ENCODE measurements at places on chromosomes 11 and 22.

DNA sequence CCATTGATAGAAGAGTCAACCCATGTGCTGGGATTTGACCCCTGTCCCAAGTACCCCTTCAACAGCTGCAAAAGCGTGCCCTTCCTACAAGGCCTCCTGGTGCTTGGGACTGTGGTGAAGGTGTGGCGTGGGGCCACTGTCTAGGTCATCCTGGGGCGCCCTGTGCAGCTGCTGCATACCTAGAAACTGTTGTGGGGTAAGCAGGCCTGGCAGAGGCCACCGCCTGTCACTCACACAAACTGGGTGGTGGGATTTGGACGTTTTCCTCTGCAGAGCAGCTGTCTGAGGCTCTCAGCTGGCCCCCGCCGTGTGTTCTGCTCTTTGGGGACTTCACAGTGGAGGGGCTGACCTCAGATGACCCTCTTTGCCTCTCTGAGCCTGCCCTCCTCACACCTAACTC, 69.7 kb downstream of the SCN3B start:
- DNase-seq: no peak

GRCh38 chr11:132118661-132119060, 748.2 kb downstream of the NTM start:
- DNase-seq: no peak

GRCh38 chr11:95102733-95103132, 13.1 kb downstream of the ENDOD1 start:
- DNase-seq: no peak

- no peak for DNase-seq
These were observed 15.2 kb downstream of the DDX17 start for GRCh38 chr22:38490915-38491314.

GRCh38 chr11:124147951-124148350, 32.7 kb downstream of the VWA5A start:
- no peak for DNase-seq

DNA sequence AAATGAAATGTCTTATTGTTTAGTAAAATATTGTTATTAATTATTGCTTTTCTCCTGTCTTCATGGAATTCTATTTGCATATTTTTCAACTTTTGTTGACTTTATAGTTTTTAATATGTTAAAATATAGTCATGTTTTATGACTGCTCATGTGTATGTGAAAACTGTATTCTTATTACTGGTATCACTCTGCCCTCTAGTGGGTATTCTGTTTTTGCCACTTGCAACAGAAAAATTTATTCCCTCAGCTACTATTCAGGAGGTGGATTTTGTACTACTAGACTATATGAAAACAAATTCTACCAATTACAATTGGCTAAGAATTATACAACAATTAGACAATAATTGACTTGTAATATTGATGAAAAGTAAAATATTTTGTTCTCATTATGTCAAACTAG, 45.0 kb downstream of the OR4C6 start:
- DNase-seq: no peak

- DNase-seq: no peak
These were observed 17.3 kb downstream of the RPUSD4 start for GRCh38 chr11:126194121-126194543.

DNA sequence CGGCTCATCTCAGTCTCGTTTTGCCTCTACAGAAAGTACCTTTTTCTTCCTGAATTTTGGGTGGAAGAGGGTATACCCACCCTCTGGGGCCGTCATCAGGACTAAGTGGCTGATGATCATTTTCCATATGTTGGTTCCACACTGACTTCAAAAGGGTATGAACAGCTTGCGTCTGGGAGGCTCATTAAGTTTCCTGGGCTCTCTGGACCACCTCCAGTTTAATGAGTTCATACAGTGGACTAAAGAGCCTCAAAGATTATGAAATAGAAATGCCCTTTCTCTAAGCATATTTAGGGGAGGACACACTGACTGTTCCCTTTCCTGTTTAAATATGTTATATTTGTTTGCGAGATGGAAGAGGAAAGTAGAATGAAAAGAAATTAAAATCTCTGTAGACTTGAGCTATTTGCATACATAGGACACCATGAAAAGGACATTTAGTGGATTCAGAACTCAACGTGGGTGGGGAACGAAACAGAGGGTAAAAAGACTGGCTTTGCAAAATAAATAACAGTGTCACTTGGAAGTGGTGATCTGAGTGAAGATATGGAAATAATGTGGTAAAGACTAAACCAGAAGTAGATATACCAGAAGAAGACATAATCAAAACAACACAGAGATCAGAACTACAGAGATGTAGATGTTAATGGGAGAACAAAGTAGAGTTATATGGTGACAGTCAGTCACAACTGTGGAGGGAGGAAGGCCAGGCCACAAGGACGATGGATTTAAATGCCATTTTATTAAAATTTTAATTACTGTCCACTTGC, 18.7 kb downstream of the LDLRAD3 start:
- DNase-seq: no peak

DNA sequence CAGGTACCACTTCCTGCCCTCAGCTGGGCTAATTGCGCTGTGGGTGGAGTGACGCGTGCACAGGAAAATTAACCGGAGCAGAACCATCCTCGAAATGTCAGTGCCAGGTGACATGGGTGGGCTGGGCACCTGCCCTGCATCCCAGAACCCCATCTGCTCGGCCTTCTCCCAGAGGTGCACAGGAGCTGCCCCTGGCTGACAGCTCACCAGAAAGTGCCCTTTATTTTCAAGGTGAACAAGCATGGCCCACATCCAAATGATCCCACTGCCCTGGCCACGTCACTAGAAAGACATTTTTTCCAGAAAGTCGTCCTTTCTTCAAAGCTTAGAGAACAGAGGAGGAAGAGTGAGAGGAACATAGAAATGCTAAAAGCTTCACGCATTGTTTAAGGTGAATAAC, 4.1 kb upstream of the ELFN2 start:
- DNase-seq: no peak

DNA sequence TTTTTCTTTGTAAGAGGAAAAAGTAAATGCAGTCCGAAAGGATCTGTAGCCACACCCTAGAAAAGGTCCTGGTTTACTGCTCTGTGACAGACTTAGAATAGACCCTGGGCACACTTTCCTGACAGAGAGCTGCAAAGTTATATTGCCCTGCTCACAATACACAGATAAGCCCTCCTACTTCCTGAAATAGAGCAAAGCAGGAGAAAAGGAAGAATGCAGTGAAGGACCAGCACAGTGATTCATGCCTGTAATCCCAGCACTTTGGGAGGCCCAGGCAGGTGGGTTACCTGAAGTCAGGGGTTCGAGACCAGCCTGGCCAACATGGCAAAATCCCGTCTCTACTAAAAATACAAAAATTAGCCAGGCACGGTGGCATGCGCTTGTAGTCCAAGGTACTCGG, 2.2 kb downstream of the CYB561A3 start:
- no peak for DNase-seq

DNA sequence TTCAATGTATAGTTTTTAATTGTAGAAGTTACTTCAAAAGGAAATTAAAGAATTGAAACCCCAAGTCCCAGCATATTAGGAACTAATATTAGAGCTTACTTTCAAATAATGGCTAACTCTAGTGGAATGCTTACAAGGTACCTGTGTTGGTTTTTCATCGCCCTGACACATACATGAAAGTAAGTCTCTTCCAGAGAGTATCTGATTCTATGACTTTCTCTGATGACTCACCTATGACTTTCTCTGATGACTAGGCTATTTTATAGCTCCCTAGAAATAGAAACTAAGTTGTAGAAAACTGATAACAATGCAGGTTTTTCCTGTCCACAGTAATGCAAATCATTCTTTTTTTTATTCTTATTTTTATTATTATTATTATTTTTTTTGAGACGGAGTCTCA, 33.6 kb upstream of the MMP7 start:
- no peak for DNase-seq

DNA sequence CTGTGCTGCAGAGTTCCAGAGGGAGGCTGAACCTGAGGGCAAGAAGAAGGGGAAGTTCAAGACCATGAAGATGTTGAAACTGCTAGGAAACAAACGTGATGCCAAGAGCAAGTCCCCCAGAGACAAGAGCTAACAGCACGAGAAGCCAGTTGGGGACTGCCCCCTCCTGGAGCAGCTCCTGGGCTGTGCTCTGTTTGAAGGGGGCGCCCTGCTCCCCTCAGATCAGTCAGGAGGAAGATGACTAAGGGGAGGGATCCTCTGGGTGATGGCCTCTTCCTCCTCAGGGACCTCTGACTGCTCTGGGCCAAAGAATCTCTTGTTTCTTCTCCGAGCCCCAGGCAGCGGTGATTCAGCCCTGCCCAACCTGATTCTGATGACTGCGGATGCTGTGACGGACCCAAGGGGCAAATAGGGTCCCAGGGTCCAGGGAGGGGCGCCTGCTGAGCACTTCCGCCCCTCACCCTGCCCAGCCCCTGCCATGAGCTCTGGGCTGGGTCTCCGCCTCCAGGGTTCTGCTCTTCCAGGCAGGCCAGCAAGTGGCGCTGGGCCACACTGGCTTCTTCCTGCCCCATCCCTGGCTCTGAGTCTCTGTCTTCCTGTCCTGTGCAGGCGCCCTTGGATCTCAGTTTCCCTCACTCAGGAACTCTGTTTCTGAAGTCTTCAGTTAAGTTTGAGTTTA, 12.6 kb downstream of the C22orf23 start:
- DNase-seq: no peak

DNA sequence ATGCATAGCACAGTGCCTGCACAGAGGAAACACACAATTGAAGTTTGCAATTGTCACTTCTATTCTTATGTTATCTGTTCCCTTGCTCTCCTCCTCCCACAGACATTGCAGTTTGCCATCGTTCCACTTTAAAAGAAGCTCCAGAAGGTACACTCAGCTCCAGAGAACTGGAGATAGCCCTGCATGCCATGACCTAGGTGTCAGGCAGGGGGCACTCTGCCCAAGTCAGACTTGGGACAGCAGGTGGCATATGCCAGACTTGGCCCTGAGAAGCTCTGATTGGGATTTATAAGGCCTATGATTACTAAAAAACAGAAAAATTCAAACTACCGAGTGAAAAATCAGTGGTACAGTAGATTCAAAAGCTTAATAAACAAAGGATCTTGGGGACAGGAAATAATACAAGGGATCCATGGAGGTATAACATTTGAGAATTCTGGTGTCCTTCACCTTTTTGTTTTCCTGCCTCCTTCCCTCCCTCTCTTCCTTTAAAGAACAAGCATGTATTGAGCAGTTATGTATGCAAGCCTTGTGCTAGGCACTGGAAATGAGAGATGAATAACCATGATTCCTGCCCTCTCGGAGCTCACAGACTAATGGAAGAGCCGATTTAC, 40.0 kb downstream of the TENM4 start:
- DNase-seq: no peak

DNA sequence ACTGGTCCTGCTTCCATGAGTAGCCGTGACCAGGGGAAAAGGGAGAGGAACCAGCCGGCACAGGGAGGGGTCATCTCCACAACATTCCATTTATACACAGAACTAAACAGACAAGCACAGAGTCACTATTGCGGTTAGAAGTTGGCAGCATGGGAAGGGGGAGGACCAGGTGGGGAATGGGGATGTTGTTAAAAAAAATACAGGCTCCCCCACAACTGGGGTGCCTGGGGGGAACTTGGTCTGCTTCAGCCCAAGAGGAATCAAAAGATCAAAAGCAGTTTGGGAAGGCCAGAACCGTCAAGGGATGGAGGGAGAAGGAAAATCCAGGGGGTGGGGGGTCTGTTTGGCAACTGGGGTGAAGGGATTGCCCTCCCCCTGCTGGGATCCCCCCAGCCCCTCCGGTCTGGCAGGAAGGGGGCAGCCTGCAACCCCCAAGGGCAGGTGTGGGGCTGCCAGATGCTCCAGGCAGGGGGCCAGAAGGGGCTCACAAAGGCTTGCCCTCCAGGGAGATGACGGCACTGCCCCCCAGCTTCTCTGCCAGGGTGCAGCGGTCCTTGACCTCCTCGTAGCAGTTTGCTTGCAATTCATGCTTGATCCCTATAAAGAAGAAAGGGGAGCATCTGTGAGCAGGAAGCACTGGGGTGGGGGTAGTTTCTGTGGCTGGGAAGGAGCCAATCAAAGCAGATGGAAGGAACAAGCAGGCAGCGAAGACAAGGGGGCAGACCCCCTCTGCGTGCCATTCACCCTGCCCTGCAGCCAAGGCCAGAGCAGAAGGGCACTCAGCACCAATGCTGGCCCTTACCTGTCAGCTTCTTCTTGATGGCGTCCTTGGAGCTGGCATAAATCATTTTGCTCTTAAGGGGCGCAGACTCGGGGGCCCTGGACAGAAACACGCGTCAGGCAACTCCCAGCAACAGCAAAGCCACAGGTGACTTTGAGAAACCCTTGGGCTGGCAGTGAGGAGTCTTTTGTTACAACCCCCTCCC, 2.8 kb downstream of the CFL1 start:
- no peak for DNase-seq

DNA sequence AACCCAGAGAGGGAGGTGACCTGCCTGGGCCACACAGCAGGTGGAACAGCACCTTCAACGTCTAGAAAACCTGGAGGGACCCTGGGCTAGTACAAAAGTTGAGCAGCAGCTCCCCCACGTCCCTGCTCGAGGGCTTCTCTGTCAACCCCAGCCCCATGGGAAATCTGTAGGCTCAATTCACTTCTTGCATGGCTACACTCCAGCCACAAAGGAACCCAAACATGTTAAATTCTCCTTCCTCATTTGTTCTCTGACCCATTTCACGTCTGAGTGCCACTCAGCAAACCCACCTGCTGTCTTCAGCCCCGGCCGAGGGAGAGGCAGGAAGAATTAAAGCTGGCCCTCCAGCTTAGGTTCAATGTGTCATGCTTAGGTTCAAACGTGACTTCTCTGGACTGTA, 418.5 kb downstream of the MIAT start:
- DNase-seq: no peak

- no peak for DNase-seq
These were observed 3.9 kb downstream of the CDC42EP1 start for GRCh38 chr22:37564111-37564711.

GRCh38 chr11:47002390-47002789, 65.8 kb downstream of the CSTPP1 start:
- no peak for DNase-seq

- DNase-seq: no peak
These were observed 149.8 kb downstream of the MPPED1 start for GRCh38 chr22:43561415-43562178.

- DNase-seq: no peak
These were observed 8.4 kb upstream of the CTR9 start for GRCh38 chr11:10742460-10743208.

- no peak for DNase-seq
These were observed 9.7 kb upstream of the PIK3IP1 start for GRCh38 chr22:31302006-31302405.

- DNase-seq: no peak
These were observed 78.0 kb upstream of the DRD2 start for GRCh38 chr11:113553235-113553634.

DNA sequence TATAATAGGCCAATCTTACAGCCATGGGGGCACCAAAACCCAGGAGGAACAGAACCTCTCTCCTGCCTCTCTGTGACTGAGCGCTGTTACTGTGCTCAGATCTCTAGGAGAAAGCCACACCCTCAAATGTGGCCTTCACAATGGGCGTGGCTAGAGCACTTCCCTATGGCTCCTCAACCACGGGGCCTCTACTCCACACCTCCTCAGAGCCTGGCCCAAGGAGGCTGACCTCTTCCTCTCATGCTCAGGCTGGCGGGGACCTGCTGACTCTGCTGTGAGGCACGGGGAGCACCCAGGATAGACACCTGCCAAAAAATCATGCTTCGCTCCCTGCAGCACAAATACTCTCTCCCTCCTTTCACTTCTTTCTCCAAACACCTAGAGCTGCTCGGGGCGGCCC, 41.0 kb downstream of the C11orf58 start:
- no peak for DNase-seq
